Urinary bladder (tissue), 4 donors: ENCODE measurements at places on chromosomes 4 and X. TPM values are rescaled to one million over a fixed set of nuclear protein-coding genes. Genes with fewer than 3 reads are reported as not detected.

ANTXR2 gene
- total RNA-seq: 149 TPM

NEUROG2 gene
- not detected for total RNA-seq

SLC25A4 gene
- total RNA-seq: 12.8 TPM

PNMA3 gene
- 0.42 TPM for total RNA-seq

OTUD6A gene
- not detected for total RNA-seq

IL2 gene
- not detected for total RNA-seq

DOK7 gene
- total RNA-seq: 2.2 TPM

BEND2 gene
- not detected for total RNA-seq

CSAG3 gene
- total RNA-seq: not detected

NAA11 gene
- not detected for total RNA-seq

F8A1 gene
- 0.95 TPM for total RNA-seq

SLC10A4 gene
- 3.2 TPM for total RNA-seq

VBP1 gene
- 91.9 TPM for total RNA-seq

MAGEB2 gene
- not detected for total RNA-seq

INTS6L gene
- 32.3 TPM for total RNA-seq

G6PD gene
- 12.8 TPM for total RNA-seq

DMRTC1B gene
- total RNA-seq: not detected

ASMT gene
- 0.32 TPM for total RNA-seq

APELA gene
- not detected for total RNA-seq

BST1 gene
- 23.7 TPM for total RNA-seq

EREG gene
- total RNA-seq: 0.16 TPM

PPP4R3C gene
- not detected for total RNA-seq

VCX2 gene
- not detected for total RNA-seq

CDKL5 gene
- 17.7 TPM for total RNA-seq

VEGFD gene
- total RNA-seq: 2.6 TPM

ANXA3 gene
- total RNA-seq: 29.1 TPM

MAML3 gene
- total RNA-seq: 6.7 TPM

CSAG1 gene
- not detected for total RNA-seq

GPR82 gene
- total RNA-seq: 0.26 TPM

HAND2 gene
- 14.5 TPM for total RNA-seq

HPSE gene
- 0.90 TPM for total RNA-seq

RCHY1 gene
- total RNA-seq: 52.4 TPM

LEF1 gene
- 9.5 TPM for total RNA-seq

NXF2 gene
- total RNA-seq: not detected

TASL gene
- 2.6 TPM for total RNA-seq

CYBB gene
- total RNA-seq: 62.0 TPM

SSX1 gene
- total RNA-seq: not detected

FGG gene
- total RNA-seq: not detected

TLL1 gene
- 7.6 TPM for total RNA-seq

CABS1 gene
- total RNA-seq: not detected

BEX1 gene
- 3.5 TPM for total RNA-seq

STPG2 gene
- 1.0 TPM for total RNA-seq

TAF7L gene
- 0.26 TPM for total RNA-seq

GLRA2 gene
- 1.6 TPM for total RNA-seq

ARMCX1 gene
- 71.3 TPM for total RNA-seq

VCX3B gene
- total RNA-seq: not detected

ARHGAP36 gene
- total RNA-seq: 1.0 TPM
